ENCODE measurements at places on chromosomes 2 and 18.

GRCh38 chr2:201465524-201465971 lies 14.0 kb downstream of the STRADB start:
- no peak for DNase-seq

DNA sequence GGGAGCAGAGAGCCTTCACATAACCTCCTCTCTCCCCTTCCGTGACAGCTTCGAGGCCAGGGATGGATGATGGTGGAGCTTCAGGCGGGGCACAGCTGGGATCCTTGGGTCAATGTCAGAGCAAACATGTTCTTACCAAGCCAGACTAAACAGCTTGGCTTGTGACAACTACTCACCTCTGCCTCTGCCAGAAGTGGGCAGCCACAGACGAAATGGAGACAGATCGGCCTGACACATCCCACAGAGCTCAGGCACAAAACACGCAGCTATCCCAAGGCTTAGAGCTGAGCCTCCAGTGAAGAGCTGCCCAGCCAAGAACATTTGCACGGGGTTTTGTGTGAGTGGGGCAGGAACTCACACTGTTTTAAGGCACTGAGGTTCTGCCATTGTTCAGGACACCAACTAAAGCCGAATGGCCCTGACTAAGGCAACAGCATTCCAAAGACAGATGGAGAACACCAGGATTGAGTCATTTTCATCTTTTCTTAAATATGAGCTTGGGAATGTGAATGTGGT lies 12.8 kb downstream of the PXDN start:
- DNase-seq, result no peak

DNA sequence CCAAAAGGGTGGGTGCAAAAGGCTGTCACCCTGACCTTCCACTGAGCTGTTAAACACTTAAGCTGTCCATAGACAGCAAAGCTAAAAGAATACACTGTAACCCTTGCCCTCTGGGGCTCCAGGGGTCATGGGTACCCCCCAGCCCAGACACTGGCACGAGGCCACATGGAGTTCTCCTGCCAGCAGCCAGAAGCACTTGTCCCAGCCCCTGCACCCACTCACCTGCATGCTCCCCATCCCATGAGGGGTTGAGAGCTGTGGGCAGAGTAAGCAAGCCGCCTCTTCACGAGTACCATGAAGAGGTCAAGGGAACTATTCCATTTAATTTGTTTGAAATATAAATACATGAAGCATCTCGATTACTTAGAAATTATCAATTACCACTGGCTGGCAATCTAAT lies 867.1 kb upstream of the ZEB2 start:
- no peak for DNase-seq

DNA sequence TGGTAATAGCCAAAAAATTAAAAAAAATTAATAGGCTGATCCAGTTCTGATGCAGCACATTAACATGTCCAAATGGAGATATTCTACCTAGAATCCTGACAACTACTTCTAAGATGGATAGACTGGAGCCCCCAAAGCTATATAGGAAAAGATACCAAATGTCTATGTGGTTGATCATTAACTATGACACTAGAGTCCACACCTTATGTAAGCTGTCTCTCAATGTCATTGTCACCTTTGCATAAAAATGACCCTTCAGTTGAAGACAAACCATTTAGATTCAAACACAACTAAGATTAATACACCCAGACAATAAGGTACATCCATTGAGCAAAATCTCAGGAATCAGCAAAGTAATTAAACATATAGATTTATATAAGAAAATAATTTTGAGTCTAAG lies 14.6 kb downstream of the ZNF396 start:
- DNase-seq, result no peak

DNA sequence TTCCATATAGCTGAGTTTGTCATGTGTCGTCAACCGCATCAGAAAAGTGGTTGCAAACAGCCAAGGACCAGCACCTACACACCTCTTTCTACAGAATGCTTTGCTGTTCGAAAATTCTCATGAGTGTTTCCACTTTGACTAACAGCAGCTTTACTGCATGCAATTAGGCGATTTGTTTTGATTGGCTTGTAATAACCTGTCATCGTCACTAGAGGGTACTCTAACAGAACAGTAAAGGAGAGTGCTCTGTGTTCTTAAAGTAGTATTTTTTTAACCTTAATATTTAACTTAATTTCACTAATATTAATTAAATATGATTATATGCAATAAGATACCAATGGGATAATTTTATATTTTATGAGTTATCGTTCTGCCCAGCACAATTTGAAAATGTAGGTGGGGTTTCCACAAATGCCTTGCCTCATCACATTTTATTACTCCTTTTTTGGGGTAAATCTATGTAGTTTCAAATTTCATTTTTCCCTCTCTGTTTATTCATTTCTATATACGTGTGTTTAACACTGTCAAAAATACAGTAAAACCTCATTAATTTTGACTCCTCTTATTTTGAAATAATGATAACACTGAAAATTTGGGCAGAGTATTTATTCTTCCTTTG lies 502.2 kb downstream of the NRXN1 start:
- DNase-seq, result no peak

GRCh38 chr2:205556841-205557539 lies 125.3 kb upstream of the NRP2 start:
- no peak for DNase-seq

DNA sequence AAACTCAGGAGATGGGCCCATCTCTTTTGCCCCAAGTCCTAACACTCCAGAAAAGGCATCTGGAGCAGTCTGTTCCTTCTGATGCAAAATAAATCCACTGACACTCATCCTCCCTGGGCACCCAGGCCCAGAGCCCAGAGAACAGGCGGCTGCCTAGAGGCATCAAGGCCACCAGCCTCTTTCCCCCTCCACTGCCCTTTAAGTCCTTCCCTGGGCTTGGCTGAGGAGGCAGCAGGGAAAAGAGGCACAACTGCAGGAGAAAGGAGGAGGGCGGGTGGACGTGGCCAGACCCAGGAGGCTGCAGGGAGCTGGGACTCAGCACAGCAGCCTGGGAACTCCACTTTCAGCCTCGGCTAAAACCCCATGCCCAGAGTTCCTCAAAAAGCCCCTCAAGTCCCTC lies 99.7 kb upstream of the ID2 start:
- no peak for DNase-seq

- DNase-seq, result no peak
Measured at GRCh38 chr2:224650815-224651439, 65.2 kb downstream of the CCDC195 start.

Measured in head of caudate nucleus (tissue), 42 donors.